ENCODE measurements at places on chromosomes 11 and 22.
A peak's percentile ranks its signal among the peaks of the same experiment; 100 is the strongest.

GRCh38 chr11:77113382-77114088 lies 10.9 kb downstream of the OMP start:
- DNase-seq = no peak

- DNase-seq = no peak
Observed at GRCh38 chr22:41217553-41218157, 12.5 kb downstream of the L3MBTL2 start.

- no peak for DNase-seq
Observed at GRCh38 chr22:22865311-22866072, 22.1 kb upstream of the IGLL5 start.

DNA sequence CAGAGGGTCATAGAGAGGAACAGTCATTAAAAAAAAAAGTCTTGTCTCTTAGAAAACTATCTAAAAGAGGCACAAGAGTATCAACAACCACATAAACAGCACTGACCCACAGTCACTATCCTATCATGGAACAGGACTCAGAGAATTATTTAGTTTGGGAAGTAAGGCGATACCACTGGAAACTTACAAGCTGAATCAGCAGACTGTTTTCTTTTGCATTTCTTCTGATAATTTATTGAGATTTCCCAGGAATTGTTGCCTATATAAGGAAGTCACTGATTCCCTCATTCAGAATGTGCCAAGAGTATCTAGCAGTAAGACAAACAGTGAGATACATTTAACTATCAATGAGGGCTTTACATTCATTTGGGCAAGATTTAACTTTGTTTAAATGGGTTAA lies 304.1 kb downstream of the GUCY1A2 start:
- no peak for DNase-seq

- no peak for DNase-seq
Observed at GRCh38 chr22:19066531-19067271, 55.5 kb downstream of the DGCR2 start.

- no peak for DNase-seq
Observed at GRCh38 chr11:99934008-99934407, 753.1 kb upstream of the ARHGAP42 start.

- DNase-seq = no peak
Observed at GRCh38 chr11:41282395-41282794, 177.1 kb downstream of the LRRC4C start.

- no peak for DNase-seq
Observed at GRCh38 chr11:34665077-34665835, 44.4 kb downstream of the EHF start.

DNA sequence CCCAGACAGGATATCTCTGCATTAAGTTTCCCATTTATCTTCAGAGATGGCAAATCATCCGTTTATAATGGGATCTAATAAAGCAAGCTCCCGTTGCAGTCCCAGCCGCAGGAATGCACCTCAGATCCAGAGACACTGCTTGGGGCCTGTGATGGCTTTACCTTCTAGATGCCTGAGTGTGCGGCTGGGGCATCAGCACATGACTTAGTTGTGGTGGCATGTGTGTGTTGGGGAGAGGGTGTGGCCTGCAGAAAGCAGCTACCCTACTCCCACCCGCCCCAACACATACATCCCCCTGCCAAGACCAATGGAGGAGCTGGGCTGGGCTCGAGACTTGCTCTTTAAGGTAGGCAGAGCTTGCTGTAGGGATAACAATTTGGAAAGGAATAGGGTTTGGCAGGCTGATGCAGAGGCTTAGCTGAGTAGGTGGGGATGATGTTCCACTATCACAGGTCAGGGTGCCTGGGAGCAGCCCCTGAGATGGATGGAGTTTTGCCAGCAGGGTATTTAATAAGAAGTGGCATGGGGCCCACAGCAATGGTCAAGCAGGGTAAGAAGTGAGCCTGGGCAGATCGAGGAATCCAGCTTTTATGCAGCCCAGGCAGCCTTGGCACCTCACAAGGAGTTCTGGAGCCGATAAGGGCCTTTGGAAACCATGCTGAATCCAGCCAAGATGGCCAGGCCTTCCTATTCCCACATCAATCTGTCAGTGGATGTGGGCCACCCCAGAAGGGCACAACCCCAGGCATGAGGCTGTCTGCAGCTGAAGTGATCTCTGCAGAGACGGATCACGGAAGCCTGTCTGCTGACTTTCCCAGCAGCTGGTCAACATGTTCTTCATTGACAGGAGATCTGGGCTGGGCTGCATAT lies 601.3 kb downstream of the BUD13 start:
- no peak for DNase-seq

DNA sequence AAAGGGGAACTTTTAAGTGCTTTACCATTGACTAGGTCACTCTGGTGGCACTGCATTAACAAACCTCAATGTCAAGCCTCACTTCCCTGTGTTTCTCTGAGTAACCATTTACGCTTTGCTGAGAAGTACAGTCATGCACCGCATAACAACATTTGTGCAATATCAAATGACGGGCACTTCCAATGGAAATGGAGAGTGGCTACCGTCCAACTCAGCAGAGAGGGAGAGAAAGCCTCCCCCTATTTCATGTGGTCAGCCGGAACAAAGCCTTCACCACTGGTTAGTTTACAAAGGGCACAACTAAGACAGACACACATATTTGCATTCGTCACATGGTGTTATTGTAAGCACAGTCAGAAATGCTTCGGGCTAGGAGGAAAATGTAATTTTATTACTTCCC lies 117.3 kb downstream of the RASSF10 start:
- no peak for DNase-seq

DNA sequence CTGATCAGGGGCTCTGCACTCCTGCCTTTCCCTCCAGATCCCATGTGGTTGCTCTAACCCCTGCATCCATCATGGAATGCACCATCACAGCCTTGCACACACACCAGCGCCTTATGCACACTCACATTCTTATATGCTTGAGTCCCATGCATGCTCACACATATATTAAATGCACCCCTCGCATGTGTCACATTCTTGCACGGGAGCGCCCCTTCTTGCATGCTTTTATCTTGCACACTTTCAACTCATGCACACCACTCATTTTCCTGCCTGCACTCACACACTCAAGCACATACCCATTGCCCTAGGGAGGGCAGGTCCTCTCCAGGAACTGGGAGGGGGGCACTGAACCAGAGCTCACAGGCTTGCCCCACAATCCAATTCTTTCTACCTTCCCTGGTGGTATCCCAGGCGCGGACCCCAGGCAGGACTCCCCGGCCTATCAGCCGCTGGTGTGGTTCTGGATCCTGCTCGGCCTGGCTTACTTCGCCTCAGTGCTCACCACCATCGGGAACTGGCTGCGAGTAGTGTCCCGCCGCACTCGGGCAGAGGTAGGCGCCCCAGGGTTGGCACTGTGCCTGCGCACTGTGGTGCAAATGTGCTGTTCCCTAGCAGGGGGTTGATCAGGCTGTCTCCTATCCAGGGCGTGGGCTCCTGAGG lies 2.3 kb upstream of the CATSPERZ start:
- DNase-seq = no peak

DNA sequence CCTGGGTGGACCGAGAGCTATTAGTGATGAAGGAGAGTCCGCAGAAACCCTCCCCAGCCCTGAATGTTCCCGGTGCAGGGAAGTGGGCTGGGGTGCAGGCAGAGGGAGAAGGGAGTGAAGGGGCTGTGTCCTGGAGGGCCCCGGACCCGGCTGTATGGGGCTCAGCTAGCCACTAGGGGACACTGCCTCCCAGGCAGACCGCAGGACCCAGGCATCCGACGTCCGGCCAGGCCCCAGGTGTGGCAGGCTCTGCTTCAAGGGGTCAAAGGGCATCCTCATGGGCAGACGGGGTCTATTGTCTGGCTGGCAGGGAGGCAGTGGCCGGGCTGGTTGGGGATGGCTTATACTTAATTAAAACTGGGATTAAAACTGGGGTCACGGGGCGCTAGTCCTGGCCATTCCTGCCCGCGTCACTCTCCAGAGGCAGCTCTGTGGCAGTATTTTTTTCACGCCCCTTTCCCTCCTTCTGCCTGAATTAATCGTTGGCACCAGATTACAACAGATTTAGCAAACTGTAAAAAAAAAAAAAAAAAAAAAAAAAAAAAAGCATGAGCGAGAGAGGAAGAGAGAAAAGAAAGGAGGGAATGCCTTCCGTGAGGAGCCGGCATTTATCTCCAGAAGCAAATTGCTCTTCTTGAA lies 5.1 kb downstream of the FLRT1 start:
- no peak for DNase-seq

DNA sequence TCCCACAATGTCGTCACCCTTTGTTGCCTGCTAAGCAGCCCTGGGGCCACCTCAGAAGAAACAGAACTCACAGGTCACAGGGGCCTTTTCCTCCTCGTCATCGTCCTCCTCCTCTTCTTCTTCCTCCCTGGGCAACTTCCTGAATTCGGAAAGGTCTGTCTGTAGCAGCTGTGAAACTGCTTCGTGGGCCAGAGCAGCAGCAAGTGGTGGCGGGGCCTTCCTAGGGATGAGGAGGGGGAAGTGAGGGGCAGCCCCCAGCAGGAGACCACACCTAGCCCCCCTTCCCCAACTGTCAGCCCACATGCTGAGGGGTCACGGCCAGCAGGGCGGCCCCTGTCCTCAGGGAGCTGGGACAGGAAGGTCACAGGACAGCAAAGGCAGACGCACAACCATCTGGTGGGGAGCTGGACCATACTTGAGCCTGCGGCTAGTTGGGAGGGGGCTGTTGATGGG lies 13.2 kb downstream of the PPM1F start:
- DNase-seq = no peak

DNA sequence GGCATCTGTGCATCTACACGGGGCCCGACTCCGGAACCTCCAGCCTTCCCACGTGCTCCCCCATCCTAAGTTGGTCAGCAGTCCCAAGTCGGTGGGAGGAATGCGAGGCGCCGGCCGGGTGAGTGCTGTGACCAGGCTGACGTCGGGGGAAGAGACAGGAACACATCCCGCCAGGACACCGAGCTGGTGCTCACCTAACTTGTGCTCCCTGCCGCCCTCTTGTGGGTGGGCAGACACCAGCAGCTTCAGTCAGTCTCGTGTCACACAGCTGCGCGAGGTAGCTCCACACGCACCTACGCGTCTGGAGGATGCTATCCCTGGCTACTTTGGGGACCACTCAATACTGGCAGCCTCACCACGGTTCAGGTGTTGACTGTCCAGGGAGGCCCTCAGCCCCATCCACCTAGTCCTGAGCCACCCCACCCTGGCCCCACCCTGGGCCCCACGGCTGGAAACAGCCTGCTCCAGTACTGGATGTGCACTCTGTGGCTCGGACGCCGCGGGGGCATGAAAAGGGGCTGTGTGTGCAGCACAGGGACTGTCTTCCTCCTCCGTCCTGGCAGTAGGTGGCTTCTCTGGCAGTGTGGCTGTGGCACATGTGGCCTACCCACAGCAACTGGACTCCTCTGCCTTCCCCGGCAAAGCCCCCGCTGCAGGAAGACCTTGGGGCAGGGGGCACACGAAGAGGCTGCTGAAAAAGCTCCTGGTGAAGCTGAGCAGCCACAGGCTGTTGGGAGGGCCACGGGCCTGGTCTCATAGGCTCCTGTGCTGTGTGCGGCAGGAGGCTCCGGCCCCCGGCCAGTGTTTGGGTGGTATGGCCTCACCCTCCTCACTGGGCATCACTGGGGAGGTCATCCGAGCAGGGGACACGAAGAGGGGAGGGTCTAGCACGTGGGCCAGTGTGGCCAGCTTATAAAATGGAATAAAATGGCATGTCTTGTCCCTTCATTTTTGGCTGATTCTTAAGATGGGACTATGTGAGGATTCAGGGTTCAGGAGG lies 11.2 kb upstream of the BID start:
- no peak for DNase-seq

DNA sequence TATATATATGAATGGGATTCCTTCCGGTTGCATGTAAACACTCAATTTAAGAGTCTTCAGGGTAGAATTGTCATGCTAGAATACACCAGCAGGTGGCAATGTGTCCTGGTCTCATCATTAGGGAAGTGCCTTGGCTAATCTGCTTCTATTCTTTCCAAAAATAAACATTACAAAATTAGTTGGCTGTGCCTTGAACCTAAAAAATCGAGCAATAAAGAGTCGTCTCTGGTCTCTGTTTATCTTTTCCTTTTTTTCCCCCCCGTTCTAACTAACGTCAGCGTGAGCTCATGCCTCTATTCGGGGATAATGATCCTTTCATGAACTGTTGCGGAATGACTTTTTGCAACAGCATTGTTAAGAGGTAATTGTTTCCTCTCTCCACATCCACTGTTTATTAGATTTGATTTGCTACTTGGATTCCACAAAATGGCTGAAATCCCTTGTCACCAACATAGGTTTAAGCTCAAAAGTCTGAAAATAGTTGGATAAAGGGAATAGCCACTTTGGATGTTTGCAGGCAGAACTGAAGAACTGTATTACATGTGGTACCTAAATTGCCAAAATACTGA lies 1.2 kb upstream of the ARHGEF12 start:
- peak; percentile 22 for DNase-seq

DNA sequence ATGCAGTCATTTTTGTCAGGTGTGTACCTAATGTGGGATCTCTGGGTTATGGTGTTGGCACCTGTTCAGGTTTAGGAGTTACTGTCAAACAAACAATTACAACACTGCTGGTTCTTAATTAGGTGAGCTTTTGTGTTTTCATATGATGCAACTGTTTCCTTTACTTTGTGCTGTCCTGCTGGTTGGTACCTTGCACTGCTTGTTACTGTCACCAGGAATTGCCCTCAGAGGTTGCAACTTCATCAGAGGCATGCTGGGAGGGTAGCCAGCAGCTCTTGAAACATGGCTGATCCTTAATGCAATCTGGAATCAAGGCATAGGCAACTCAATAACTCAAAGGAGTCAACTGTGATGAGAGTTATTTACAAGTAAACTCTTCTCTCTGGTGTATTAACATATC lies 400.3 kb downstream of the MIAT start:
- no peak for DNase-seq

- no peak for DNase-seq
Observed at GRCh38 chr11:22510741-22511140, 114.9 kb downstream of the FANCF start.

- no peak for DNase-seq
Observed at GRCh38 chr11:94638301-94638901, 71.2 kb downstream of the PIWIL4 start.

GRCh38 chr11:43925932-43926505 lies 16.4 kb upstream of the C11orf96 start:
- peak; percentile 84 for DNase-seq

DNA sequence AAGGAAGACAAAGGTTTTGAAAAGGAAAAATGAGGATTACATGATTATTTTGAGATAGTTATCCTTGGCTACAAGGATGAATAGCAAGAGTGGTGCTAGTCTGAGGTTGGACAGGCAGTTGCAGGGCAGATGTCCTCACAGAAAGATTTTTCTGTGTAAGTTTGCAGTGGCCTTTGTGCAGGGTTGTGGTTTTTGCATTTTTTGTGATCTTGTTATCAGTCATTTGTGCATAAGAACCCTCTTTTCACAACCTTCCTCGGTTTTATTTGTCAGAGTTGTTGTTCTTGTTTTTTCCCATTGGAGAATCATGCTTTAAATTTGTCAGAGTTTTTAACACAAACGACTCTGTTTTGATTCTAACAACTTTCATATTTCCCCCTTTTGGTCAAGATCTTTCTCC lies 1.4 kb downstream of the CCDC134 start:
- no peak for DNase-seq

- no peak for DNase-seq
Observed at GRCh38 chr22:40602231-40602630, 34.3 kb downstream of the MRTFA start.

- DNase-seq = no peak
Observed at GRCh38 chr22:22843848-22844247, 43.8 kb upstream of the IGLL5 start.
